Omental fat pad (tissue), 4 donors: ENCODE measurements at places on chromosomes 2 and 18.

DNA sequence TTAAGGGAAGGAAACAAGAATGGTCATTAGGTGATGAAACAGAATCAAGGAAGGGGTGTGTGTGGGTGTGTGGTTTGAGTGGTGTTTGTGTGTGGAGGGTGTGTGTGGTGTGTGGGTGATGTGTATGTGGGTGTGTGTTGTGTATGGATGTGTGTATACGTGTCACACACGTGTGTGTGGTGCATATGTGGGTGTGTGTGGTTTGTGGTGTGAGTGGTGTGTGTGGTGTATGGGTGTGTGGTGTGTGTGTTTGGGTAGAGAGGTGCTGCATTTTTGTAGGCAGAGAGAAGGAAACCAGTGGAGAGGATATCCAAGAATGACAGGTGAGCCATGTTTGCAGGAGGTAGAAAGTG lies 1.1 kb upstream of the CEP192 start:
- no peak for DNase-seq

DNA sequence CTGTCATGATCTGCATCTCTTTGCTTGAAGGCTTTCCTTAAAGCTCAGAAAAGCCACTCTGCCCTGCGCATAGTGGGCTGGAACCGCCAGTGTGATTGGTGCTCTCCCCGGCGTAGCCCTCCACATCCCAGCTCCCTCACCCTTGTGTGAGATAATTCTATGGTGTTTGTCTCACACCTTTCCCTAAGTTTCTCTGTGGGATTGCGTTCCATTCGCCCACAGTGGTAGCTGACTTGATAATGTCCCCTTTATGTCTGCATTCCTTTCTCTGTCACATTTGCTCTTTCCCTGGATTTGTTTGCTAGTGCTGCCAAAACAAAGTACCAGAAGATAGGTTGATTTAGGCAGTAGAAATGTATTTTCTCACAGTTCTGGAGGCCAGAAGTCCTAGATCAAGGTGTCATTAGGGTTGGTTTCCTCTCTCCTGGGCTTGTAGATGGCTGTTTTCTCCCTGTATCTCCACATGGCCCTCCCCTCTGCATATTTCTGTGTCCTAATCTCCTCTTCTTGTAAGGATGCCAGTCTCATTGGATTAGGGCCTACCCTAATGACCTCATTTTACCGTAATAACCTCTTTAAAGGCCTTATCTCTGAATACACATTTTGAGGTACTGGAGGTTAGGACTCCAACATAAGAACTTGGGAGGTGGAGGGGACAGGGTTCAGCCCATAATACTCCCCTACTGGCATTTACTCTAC lies 7.4 kb upstream of the TMEM87B start:
- no peak for DNase-seq

GRCh38 chr2:219689676-219690628 lies 62.5 kb downstream of the SLC4A3 start:
- no peak for DNase-seq

DNA sequence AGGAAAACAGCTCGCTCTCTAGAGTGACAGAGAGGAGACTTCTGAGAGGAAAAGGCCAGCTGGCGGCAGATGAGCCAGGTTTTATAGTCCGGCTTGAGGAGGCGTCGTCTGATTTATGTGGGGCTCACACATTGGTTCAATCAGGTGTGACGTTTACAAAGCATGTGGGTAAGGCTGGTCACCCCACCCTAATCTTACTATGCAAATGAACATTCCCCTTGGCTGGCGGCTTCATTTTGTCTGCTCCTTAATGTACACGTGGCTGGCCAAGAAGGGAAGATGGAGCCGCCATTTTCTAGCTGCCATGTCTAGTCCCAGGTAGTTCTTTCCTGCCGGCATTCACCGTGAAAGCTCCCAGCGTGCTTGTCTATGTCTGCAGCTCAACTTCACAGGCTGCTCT lies 299.1 kb upstream of the SPRED2 start:
- no peak for DNase-seq

GRCh38 chr2:195003881-195004471 lies 653.0 kb upstream of the SLC39A10 start:
- DNase-seq = no peak

DNA sequence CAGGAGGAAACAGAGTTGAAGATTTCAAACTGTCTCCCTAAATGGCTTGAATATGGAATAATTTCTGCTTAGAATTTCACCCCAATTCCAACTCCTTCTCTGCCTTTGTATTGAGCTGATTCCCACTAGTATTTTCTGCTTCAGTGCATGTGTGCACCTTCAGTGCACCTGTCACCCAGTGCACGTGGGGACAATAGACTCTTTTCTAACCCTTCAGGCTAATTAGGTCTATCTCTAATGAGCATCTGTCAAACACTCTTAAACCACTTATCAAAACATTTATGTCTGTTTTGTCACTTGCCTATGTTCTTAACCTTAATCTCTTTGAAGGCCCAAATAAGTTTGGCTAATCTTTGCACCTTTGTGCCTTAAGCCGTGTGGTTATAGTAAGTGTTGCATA lies 232.0 kb upstream of the NETO1 start:
- no peak for DNase-seq

DNA sequence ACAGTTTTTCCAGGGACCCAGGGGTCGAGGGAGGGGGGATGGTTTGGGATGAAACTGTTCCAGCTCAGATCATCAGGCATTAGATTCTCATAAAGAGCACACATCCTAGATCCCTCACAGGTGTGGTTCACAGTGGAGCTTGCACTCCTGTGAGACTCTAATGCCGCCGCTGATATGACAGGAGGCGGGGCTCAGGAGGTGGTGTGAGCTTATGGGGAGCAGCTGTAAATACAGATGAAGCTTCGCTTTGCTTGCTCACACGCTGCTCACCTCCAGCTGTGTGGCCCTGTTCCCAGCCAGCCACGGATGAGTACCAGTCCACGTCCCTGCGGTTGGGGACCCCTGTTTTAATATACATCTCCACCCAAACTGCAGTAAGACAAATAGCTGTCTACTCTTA lies 204.2 kb downstream of the AGAP1 start:
- no peak for DNase-seq

DNA sequence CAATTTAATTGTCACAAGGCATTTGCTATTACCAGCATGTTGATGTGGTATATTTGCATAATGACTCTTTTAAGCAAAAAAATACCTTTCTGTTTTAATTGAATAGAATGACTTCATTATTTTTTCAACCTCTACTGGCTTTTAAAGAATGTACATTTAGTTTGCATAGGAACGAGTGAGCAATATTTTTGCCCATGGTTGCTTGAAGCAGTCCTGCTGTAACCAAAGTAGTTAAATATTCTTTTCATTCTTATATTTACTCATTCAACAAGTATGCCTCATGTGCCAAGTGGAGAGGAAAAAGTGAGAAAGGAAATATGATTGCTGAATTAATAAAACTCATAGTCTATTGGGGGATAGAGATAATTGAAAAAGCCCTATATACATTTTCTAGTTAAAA lies 184.7 kb downstream of the DSEL start:
- DNase-seq = no peak

DNA sequence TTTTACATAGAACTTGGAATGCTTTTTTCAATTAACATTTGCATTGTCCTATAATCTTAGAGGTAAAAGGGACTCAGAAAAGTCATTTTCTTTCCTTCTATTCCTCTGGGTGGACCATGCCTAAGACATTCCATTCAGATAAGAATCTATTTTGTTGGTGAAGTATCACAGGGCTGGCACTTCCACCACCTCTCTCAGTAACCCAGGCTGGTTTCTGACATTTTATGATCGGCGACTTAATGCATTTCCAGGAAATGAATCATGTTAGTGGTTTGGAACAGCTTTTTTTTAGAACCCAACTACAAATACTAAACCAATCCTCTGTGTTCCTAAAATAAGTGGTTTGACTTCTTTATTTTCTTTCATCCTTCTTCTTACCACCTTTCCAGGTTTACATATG lies 27.0 kb downstream of the GAD1 start:
- DNase-seq = no peak

DNA sequence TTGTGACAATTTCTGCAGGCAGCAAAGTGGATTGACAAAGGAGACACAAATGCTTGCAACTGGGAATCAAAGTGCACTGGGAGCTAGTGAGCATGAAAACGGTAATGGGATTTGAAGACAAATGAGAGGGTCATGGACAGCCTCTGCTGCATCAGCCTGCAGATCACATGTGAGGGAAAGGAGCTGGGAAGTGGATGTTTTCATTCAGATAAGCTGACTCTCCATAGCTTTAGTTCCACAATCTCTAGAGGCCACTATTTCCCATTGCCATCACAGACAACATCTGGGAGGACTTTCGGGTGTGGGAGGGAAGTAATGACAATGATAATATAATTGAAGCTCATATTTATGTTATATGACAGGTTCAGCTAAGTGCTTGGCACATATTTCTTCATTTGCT lies 28.4 kb downstream of the ADCYAP1 start:
- DNase-seq = no peak

DNA sequence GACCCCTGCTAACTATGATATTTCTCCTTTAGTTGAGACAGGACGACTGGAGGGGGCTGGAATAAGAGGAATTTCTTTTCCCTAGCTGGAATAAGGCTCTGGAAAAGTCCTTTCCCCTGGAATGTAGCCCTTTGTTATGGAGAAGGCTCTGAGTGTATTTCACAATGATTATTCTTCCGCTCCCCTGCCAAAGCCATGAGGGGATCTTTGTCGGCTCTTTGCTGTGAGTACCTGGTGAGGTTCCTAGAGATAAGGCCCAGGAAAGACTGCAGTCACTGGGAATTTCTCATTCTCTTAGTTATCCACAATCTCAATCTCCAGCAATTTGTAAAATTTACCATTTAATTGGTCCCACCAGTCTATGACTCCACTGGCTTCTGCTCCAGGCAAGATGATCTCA lies 340.2 kb upstream of the HNRNPA3 start:
- DNase-seq = no peak

GRCh38 chr2:127569666-127570065 lies 34.2 kb downstream of the MYO7B start:
- DNase-seq = no peak

GRCh38 chr2:68371581-68371980 lies 6.5 kb downstream of the PLEK start:
- no peak for DNase-seq

GRCh38 chr2:122856696-122857095 lies 1101.2 kb downstream of the TSN start:
- DNase-seq = no peak

GRCh38 chr2:232126301-232127099 lies 165.0 kb downstream of the DIS3L2 start:
- DNase-seq = no peak
